ENCODE measurements at places on chromosomes 3 and 15.

DNA sequence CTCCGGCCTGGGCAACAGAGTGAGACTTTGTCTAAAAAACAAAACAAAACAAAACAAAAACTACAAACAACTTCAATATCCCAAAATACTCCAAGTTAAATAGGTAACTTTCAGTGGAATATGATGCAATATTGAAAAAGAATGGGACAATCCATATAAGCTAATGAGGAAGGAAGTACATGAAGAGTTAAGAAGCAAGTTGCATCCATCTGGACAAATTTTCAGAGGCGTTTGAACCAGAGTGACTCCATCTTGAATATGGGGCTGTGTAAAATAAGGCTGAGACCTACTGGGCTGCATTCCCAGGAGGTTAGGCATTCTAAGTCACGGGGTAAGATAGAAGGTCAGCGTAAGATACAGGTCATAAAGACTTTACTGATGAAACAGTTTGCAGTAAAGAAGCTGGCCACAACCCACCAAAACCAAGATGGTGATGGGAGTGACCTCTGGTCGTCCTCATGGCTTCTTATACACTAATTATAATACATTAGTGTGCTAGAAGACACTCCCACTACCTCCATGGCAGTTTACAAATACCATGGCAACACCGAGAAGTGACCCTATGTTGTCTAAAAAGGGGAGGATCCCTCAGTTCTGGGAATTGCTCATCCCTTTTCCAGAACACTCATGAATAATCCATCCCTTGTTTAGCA, 58.1 kb upstream of the LCTL start:
- DNase-seq: no peak

- DNase-seq: peak; percentile 44
These were observed 47.3 kb downstream of the EIF3J start for GRCh38 chr15:44584162-44584749.

DNA sequence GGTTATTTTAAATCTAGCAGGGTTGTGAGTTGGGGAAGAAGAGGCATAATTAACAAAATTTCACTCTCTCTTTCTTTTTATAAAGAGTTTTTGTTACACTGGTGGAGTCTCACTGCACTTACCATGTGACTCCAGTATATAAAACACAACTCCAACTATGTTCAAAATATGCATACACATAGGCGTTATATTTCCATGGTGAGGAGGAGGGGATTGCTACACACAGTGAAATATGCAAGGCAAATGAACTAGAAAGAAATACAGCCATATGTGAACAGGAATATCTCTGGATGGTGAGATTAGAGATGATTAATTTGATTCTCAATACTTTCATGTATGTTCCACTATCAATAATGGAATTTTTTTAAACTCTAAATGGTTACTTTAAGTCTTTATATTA, 385.0 kb downstream of the MAGI1 start:
- no peak for DNase-seq

GRCh38 chr3:192262001-192262400, 465.3 kb downstream of the FGF12 start:
- no peak for DNase-seq

DNA sequence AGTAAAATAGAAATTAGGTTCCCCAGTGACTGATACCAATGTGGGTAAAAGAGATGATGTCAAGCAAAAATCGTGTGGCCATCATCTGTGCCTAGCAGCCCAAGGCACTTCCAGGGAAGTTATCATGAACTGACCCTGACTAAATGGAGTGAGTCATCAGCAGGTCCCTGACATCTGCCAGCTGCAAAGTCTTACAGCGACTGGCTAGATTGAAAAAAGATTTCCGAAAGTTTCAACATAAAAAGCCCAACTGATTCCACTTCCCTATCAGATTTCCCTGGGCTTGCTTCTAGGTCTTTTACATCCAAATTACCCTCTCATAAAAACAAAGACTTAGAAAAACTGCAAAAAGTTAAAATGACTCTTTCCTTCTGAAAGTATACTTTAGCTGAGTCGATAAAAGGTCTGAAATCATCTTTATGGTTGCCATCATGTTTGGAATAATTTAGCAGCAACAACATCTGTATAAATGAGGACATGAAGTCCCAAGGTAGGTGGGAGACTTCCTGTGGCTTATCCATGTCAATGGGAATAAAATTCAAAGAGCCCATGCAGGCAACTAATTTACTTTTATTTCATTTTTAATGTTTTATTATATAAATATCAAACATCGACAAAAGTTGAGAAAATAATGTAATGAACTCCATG, 342.8 kb downstream of the ERC2 start:
- DNase-seq: no peak

- peak; percentile 40 for DNase-seq
These were observed at the start of gene TMEM158 for GRCh38 chr3:45226206-45226915. TSS of gene TMEM158 (minus strand) at chr3:45226287. CDS start at chr3:45226027, 260 bp downstream.

GRCh38 chr3:138187296-138188012, at the start of gene ARMC8:
TSS of gene ARMC8 (plus strand) at chr3:138187301. CDS start at chr3:138187555, 254 bp downstream.
- DNase-seq: peak; percentile 93

DNA sequence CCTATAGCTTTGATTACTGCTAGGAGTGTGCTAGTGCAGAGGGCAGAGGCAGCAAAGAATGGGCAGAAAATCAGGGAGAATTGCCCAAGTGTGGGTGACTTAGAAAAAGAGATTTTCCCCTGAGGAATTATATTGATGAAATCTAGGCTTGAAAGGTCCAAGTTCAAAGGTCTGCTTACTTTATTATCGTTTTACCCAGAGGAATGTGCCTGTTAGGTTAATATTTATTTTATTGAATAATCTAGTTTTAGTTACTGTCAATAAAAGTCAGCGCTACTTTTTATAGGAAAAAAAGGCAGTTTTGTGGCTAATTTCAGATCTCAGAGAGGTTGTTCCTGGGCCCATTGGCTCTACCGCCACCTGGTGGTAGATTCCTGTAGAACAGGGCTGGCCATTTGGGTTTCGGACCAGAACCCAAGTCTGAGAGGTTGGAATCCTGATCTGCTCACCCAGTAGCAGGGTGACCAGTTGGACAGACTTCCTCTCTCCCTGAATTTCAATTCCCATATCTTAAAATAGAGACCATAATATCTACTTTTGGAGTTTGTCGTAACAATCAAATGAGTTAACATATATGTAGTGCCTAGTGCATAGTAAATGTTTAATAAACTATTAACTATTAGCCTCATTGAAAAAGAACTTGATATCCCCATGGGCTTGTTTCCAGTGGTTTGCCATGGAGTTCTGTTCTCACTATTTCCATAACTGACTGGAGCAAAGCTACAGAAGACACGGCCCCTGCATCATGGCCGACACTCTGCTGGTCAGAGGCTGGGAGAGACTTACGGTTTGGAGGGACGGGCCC, 62.7 kb upstream of the ZNF148 start:
- DNase-seq: peak; percentile 24

DNA sequence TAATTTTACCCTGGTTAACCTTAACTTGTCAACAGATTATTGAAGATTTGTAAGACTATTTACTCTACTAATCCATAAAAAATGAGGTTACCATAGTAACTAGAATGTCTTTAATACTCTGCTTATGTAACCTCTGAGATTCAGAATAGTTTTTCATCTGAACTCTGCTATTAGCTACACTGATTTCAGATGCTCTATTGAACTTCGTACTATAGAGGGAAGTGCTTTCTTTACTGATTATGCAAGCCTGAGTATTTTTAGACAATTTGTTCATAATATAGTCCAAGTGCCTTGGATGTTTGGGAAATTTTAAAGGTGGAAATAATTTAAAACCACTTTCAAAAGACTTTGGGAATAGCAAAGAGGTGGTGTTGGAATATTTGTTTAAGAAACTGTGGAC, 107.9 kb upstream of the GBE1 start:
- no peak for DNase-seq

DNA sequence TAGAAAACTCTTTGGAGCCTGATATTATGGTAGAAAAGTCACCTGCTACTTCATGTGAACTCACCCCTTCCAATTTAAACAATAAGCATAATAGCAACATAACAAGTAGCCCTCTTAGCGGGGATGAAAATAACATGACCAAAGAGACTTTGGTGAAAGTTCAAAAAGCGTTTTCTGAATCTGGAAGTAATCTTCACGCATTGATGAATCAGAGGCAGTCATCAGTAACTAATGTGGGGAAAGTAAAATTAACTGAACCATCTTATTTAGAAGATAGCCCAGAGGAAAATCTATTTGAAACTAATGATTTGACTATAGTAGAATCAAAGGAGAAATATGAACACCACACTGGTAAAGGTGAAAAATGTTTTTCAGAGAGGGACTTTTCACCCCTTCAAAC, 5.1 kb upstream of the SCG5 start:
- DNase-seq: no peak

DNA sequence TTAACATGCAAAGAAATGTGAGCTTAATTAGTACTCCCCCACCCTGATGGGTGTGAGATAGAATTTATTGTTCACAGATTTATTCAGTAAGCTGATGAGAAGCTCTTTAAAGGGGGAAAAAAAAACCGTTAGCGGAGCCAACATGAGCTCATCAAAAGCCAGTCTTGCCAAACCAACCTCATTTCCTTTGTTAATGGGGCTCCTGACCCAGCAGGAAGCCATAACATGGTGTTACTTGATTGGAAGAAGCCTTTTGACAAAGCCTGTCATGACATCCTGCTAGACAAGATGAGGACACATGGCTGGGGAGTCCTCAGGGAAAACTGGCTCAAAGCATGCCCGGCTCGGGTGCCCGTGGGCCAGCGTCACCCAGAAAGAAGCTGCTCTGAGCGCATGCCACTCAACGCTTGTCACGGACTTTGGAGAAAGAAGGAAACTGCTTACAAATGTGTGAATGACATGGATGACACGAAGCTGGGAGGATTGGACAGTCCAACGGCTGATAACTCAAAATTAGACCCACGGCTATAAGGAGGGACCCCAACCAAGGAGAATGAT, 64.6 kb downstream of the SLCO2A1 start:
- no peak for DNase-seq

DNA sequence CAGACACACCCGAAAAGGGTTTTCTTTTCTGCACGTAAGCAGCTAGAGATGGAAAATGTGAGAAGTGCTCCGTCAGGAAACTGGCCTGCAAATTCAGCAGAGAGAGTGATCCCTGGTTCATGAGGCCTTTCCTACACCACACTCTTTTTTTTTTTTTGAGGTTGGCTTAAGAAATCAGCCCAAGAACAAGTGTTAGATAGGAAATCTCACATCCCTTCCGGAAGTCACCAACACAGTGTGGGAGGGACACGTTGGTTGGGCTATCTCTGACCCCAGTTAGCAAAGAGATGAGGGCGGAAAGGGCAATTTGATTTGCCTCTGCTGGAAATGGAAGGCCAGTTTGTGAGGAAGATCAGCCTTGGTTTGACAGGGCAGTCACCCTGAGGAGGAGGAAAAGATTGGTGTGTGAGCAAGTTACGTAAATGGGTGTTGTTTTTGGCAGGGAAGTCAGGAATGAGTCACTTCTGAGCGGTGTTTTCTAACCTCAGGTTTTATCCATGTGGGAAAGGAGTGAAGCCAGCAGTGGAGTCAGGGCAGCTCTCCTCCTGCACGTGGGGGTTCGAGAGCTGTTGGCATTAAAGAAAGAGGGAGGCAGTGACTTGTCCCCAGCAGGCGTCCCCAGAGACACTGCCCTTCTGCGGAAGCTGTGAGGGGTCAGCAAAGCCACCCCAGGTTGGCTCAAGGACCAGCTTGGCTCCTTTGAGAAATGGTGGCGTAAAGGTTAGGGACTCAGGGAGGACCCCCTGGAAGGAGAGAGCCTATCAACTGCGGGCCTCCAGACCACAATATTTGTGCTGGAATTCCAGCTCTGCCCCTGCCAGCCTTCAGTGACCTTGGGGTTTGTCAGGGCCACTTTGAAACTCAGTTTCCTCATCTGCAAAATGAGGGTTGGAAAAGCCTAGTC, 237.6 kb upstream of the BHLHE40 start:
- DNase-seq: no peak
